Esophagus squamous epithelium (tissue), 5 donors: ENCODE measurements at places on chromosomes 5 and 9.

DNA sequence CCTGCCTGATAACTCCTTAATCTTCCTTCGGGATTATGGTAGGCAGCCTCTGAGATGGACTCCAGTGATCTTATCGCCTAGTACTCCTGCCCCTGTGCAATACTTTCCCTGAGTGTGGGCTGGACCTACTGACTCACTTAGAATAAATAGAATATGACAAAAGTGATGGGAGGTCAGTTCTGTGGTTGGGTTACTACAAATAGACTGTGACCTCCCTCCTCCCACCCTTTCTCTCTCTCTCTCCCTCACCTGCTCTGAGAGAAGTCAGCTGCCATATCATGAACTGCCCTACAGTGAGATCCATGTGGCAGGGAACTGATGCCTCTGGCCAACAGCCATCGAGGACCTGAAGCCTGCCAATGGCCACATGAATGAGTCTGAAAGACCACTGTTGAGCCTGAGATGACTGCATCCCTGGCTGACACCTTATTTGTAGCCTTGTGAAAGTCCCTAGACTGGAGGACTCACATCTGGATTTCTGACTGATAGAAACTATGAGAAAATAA is 31.7 kb downstream of the NRG2 start:
- DNase-seq: no peak

- no peak for DNase-seq
Measured at GRCh38 chr9:16180546-16180945, 627.7 kb downstream of the CCDC171 start.

GRCh38 chr9:8614926-8615440 is 815.4 kb upstream of the DMAC1 start:
- no peak for DNase-seq

DNA sequence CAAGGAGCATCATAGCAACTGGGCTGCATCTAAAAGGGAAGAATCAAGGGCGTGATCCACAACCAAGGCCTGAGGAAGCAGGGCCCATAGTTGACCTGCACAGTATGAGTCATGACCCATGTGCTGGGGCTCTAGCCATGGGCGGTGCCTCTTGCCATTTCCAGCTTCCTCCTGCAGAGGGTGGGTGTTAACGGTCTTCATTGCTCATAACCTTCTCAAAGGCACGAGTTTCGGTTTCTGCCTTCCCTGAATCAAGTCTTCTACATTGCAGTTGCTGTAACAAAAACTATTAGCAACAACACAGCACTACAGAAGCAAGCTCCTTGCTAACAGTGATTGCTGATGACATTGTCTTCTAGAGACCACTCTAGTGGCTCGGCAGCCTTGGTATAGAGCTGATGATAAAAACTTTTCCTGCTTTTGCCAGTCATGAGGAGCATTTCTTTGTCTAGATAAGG is 66.9 kb downstream of the CTSL start:
- DNase-seq: no peak

DNA sequence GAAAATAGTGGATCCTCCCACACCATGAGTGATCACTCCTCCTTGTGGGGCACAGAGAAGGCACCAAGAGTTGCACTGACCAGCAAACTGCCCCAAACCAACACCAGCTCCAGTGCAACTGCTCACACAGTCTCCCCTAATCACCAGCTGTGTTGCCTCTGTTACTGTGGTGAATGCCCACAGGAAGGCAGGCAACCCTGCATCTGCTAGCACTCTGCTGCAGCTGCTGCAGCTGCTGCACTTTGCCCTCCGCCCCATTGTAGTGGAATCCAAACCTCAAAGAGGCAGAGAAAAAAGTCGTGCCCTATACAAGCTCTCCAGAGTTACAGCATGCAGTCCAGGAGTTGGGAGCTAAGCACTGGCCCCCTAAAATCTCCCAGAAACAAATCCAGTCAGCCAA is 339.6 kb downstream of the TRIM36 start:
- no peak for DNase-seq

DNA sequence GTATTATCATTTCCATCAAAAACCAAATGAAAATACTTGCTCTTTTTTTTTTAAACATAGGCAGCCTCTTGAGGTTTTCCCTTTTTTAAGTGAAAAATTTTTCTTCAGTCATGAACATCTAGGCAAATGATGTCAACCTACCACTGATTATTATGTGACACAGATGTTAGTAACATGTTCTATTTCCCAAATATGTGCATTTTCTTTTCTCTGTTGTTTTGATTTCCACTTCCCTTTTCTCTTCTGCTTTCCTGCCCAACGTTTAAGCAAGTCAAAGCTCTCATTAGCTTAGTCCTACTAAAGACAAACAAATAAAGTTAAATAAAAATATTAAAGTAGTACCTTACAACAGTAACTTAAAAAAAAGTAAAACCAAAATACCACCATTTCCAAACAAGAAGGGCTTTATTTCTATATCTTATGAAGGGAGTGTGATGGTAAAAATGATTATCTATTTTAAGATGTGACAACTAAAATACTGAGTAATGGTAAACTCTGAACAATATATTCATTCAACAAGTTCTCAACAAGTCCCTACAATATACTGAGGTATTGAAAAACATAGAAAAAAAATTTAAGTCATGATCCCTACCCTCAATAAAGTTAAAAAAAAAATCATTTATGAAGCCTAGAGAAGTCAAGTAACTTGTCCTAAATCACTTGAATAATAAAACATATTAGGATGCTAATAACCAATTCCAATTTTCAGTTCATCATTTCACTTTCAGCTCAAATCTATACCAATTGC is 9.4 kb downstream of the SLC38A9 start:
- DNase-seq: no peak

DNA sequence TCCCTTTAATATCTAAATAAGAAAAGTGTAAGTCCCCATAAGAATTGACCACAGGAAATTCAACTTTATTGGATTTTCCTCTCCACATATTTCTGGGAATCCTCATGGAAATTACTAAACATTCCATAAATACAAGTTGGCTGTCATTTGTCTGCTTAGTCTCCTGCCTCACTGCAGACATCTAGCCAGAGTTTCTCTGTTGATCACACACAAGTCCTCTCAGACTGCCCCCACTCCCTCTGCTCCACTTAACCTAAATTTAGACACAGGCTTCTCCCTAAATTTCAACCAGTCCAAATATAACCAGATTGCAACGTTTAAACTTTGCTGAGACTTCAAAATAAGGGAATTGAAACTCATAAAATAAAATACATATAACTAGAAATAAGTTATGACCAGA is 982.1 kb downstream of the DTWD2 start:
- DNase-seq: no peak

GRCh38 chr9:128250839-128251731 is 24.7 kb downstream of the GOLGA2 start:
- DNase-seq: no peak

- DNase-seq: no peak
Measured at GRCh38 chr5:101520417-101520816, 617.3 kb upstream of the ST8SIA4 start.

GRCh38 chr9:121783111-121783510 is 131.7 kb downstream of the DAB2IP start:
- no peak for DNase-seq

DNA sequence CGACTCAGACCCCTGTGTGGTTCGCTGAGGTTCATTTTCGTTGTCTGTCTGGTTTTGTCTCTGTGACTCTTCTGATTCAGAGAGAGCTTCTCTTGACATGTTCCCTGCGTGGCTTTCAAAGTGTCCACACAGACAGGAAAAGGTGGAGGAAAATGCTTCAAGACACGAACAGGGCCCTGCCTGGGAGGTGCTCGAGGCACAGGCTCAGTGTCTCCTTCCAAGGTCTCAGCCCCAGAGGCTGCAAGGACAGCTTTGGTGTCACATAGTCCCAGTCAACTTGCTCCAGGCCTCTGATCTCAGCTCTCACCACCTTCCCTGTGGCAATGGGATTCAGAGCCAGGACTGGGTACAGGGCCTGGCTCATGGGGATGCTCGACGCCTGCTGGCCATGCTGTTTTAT is 51.6 kb upstream of the SARDH start:
- no peak for DNase-seq

DNA sequence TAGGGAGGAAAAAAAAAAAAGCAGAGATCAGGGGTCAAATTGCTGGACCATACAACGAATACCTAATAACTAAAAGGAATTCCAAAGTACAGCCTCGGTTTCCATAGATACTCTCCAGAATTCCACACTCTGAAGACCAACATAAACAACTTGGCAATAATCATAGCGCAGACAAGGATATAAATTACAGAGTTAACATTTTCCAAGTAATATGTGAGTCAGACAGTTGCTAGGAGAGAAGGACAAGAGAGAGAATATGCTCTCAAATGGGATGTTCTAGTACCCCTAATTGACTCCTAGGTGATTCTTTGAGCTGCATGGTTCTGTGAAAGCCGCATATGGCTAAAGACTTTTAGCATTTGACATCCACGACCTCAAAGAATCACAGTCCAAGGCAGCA is 165.2 kb downstream of the FRMD3 start:
- DNase-seq: no peak

DNA sequence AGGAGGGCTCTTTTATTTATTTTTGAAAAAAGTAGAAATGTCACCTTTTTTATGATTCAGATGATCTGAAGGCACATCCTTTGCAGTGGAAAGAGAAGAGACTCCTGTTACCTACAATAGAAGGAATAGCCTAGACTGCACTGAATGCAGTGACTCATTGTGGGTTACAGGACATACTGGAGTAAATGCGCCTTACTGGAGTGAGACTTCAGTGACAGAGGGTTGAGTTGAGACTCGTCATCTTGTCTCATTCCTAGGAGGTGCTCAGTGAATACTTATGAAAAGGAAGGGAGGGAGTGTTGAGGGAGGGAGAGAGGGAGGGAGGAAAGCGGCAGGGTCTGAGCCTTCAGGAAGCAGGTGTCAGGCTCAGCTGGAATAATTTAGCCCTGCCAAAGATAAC is 25.2 kb downstream of the ANKRA2 start:
- no peak for DNase-seq

DNA sequence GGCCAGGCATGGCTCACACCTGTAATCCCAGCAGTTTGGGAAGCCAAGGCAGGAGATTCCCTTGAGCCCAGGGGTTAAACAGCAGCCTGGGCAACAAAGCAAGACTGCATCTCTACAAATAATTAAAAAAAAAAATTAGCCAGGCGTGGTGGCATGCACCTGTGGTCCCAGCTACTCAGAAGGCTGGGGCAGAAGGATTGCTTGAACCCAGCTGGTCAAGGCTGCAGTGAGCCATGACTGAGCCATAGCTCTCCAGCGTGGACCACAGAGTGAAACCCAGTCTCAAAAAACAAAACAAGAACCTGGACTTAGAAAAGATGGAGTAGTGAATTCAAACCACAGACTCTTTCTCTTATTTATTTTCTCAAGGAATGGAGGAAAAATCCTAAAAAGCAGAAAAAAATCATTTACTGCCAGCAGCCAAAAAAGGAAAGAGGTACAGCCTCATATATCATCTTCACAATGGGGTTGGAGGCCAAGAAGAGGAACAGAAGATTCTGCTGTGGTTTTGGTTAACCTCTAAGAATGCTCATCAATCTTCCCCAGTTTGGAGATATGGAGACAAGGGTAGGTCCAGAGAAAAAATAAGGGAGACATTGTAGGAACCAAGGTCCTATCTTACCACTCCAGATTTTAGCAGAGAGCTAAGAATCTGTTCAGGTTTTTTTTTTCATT is 40.0 kb upstream of the MYO10 start:
- DNase-seq: no peak

DNA sequence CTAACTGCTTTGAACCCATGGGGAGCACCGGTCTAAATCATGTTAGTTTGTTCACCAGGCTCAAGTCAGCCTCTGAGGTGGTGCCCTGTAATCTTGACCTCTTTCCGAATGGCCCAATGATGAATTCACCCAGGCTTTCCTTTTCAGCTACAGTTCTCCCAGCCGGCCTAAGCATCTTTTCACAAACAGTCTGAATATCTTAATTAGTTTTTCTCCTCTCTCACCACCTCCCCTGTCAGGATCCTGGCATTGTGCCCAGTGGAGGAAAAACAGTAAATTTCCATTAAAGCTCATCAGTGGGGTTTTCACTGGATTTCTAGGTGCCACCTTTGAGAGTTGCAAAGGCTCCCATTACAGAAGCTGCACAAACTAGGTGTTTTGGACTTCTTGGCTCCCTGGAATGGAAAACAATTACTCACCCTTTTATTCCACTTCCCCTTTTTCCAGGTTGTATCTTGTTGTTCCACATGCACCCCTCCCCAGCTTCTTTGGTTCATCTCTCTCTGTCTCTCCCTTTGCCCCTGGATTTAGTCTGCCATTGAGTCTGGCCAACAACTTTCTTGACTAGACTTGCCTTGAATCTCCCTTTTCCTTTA is 69.4 kb upstream of the ADAMTSL1 start:
- no peak for DNase-seq
